ENCODE measurements at places on chromosomes 2 and 18.

GRCh38 chr2:32864334-32865111 is 82.2 kb upstream of the LTBP1 start:
- DNase-seq, result no peak

- DNase-seq, result no peak
Observed at GRCh38 chr18:75455249-75456198, 28.0 kb upstream of the SMIM21 start.

DNA sequence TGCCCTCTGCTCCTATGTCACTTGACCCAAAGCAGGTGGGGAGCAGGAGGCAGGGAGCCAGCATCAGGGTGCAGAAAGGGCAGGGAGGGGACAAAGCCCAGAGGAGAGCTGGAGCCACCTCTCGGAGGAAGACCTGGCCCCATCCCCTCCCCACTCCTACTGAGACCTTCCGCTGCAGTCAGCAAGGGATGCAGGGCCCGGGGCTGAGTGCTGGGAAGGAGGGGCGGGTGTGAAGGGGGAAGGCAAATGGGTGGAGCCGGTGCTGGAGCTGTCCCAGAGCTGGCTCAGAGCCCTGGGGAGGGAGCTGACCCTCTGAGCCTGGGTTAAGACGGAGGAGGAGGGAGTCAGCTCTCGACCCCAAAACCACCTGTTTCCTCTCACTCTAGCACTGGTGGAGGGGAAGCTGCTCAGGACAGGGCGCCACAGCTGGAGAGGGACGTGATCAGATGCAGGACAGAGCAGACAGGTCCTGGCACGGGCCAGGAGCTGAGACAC is 33.8 kb downstream of the HS1BP3 start:
- DNase-seq, result no peak

GRCh38 chr2:78676921-78677696 is 348.4 kb upstream of the REG3G start:
- no peak for DNase-seq

DNA sequence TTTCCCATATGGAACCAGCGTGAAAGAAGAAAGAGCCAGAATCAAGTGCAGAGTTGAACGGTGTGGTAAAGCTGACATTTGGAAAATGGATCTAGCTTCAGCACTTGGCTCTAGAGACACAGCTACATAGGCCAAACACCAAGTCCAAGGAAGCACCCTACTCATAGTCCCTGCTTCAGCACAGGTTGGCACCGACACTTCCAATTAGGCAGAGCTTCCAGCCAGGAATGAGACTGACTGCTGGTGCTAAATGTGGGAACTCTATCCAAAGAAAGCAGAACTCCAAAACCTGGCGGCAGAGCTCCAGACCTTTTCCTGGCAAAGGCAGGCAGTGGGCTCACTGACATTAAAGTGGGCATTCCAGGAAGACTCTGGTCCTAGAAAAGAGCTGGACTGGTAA is 125.4 kb upstream of the CTNNA2 start:
- DNase-seq, result no peak

DNA sequence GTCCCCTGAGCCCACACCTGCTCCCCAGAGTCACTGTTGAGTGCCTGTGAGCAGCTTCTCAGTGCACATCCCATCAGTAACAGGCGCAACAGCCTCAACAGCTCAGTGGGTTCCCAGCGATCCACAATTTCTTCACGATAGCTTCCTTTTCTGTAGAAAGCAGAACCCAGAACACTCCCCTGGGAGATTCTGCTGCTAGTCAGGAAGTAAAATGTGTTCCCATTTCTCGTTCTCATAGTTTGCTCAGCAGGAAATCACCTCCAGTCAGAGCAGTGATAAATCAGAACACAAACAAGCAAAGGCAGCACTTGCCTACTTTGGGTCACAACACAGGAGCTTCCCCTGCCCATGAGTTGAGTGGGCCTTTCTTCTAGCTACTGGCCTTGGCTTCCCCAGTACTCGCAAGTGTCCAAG is 48.9 kb upstream of the ATG16L1 start:
- DNase-seq, result no peak

DNA sequence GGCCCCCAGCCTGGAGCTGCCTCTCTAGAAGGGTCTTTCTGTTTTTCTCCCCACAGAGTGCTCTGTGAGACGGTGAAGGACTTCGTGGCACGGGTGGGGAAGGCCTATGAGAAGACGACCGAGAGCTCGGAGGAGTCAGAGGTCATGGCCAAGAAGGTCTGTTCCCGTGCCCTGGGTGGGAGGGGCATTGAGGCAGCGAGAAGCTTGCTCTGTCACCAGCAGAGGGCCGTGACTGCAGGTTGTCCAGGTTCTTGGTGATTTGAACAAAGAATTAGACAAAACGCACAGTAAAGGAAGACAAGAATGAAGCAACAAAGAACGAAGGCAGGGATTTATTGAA is 93.9 kb downstream of the DGKD start:
- DNase-seq, result no peak

- DNase-seq, result peak; percentile 32
Observed at GRCh38 chr2:203077451-203077850, 62.8 kb downstream of the NBEAL1 start.

GRCh38 chr2:234751275-234751973 is 200.4 kb upstream of the SH3BP4 start:
- DNase-seq, result no peak

DNA sequence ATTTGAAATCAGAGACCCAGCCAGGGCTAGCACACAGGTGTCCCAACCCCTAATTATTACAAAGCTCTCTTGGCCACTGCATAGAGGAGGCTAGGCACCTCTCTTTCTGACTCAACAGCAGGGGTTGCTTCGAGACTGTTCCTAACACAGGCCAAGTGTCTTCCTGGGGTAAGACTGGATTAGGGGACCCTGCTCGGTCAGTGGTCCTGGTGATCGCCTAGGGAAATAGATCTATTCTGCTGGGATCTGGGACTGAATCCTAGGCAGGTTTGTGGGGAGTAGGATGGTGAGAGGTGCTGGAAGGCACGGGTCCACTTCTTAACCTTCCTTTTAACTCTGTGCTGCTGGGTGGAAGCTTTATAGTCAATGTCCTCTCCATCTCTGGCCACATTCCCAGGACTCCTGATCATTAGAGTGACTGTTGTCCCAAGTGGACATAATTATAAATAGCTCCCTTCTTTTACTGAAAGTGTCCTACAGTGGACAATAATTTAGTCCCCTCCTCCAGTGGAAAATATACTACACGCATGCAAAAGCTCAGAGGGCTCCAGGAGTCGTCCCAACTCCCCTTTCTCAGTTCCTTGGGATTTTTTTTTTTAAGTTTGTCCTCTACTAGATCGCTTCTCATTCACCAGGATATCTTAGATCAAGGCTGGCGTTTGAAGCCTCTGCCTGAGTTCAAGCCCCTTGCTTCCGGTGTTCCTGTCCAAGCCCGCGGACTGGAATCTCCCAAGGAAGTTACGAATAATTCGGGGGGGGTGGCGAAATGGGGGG is 1.3 kb upstream of the TRIB2 start:
- peak; percentile 7 for DNase-seq

DNA sequence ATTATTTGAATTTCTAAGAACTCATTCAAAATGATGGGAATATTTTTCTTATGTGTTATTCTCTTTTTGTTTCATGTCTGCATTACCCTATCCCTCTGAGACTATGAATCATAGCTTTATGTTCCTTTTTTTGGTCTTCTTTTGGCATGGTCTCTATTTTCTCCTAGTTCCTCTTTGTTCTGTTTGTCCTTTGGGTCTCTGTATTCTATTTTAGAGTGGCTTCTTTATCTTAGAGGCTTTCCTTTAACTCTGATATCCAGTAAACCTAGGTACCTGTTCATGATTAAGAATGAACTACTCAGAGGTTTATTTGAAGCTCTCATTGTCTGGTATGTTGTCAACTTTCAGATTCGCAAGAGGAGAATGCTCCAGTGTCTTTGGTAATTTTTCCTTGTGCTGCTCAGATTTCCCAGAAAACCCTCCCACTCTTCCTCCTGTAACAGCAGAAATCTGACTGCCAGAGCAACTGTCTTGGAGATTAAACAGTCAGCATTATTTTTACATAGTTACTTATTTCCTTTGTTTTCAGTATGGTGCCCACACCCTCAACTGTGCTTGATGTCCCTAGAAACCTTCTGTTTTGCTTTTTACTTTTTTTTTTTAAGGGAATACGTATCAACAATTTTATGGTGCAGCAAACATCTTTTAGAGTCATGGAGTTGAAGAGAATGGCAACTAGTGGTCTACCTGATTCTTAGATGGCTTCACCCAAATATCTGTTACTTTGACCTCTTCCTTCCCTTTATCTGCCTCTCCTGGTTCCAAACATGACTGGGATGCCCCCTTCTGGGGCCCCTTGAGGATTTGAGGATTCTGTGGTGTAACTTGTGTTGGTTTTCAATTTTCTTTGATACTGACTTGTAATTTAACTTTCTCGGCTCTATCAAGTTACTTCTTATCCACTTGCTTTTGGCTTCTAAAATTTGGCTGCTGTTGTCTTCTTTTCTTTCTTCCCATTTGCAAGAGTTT is 92.0 kb downstream of the DPP10 start:
- no peak for DNase-seq

DNA sequence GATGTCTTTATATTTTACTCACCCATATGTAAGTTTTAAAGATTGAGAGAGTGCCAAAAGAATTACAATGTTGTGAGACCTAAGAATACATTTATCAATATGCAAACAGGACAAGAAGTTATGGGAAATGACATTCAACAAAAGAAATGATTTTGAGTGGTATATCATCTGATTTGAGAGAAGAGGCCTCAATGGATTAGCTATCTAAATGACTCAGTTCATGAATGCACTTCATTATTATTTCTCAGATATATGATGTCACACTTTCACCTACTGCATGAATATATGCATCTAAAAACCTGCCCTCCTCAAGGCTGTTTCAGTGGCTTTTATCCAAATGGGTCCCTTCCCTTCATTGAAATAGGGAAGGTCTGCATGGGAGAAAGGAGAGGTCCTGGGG is 128.3 kb upstream of the LYPD1 start:
- no peak for DNase-seq

DNA sequence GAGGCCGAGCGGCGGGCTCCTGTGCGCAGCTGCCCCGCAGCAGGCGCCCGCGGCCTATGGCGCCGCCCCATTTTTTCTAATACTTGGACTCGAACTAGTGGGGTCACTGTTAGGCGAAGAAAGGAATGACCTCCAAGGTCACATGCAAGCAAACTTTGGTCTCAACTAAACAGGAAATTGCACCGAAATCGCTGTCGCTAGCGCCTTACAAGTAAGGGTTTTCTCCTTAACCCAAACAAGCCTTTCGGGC is 339 bp downstream of the ACAA2 start:
- DNase-seq, result peak; percentile 28

- no peak for DNase-seq
Observed at GRCh38 chr2:37623971-37624900, 47.2 kb downstream of the CDC42EP3 start.

DNA sequence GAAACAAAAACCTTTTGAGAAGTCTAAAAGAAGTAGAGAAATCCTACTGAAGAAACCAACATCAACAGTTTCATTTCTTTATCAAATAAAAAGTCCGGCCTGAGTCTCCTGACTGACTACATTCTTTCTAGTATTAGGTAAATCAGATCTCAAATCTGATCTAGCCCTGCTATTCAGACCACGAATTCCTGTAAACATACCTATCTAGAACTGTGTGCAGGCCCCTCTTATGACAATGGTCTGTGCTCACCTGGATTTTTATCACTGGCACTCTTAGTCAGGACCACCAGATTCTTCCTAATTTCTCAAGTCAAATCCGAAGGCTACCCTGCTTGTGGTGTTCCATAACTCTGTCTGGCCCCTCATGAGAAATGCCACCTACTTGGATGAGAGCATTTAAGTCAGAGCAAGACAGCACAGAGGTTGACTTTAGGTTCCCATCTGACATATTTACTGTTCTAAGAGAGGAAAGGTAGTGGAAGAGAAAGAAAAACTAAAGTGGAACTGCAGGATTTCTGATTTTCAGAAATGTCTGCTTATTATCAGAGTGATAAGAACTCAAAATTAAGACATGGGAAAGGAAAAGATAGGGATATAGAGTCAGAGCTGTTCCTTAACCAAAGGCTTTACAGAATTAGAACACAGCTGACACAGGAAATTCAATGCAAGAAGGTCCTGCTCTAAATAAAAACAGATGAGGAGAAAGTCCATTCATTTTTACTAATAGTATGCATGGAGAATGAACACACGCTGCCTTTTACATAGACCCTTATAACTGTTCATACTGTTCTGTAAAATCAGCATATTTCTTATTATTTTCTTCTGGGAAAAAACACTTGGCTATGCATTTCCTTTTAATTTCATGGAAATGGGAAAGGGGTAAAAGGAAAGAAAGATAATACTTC is 56.5 kb downstream of the SLC8A1 start:
- no peak for DNase-seq

DNA sequence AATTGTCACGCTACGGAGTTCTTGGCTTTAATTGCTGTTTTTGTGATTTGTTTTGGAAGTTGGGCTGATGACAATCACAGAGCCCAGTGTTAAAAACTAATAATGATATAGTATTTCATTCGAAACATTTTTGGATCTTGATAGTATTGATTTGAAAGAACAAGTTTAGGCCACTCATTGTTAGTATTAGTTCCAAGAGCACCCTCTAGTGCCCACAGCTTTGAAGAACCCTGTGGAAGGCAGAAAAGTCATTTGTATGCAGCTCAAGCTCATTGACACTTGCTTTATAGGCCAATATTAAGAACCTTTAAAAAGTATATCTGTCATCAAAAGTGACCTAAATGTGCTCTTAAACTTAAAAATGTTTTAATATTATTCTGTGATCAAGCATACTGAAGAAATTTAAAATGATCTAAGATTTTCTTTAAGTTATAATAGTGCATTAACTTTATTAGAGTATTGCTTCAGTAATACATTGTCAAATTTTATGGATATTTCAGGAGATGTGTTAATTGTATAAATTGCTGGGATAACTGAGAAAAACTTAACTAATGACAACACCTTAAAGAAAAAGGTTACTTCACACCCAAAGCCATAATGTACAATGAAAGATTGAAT is 191.0 kb downstream of the GRB14 start:
- peak; percentile 29 for DNase-seq

DNA sequence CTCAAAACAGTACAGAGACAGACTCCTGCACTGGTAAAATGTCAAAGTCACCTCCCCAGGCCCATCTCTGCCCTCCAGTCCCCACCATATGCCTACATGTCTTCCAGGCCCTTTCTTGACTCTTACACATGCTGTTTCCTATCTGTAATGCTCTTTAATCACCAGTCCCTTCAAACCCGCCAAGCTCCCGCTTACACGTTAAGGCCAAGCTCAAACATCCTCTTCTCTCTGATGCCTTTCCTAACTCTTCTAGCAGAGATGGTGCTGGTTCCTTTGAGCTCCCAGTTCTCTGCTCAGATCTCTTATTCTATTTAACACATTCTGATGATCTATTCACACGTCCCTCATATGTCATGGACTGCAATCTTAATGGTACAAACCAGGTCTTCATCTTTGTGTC is 5.0 kb downstream of the EVA1A start:
- no peak for DNase-seq

- no peak for DNase-seq
Observed at GRCh38 chr18:8562919-8563318, 46.3 kb upstream of the RAB12 start.

DNA sequence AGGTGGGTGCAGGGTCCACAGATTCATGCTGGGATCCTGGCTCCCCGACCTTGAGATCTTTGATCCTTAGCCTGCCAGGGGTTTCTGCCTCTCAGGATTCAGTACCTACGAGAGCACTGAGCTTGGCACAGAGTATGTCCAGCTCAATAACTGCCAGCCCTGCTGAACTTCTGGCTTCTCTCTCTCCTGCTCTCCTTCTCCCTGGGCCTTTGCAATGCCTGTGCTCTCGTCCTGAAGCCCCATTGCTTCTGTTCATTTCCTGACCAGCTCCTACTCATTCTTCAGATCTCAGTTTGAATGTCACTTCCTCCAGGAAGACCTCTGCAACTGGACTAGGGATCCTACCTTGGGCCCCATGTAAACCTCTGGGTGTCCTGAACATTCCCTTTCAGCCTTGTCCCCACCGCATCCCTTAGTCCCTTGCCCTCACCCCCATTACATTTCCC is 113.8 kb upstream of the HAAO start:
- no peak for DNase-seq
